Aorta (tissue), 5 donors: ENCODE measurements at places on chromosomes 1 and 21. TPM values are rescaled to one million over a fixed set of nuclear protein-coding genes. Genes with fewer than 3 reads are reported as not detected.

NSUN4 gene
- 26.3 TPM for total RNA-seq

DNA sequence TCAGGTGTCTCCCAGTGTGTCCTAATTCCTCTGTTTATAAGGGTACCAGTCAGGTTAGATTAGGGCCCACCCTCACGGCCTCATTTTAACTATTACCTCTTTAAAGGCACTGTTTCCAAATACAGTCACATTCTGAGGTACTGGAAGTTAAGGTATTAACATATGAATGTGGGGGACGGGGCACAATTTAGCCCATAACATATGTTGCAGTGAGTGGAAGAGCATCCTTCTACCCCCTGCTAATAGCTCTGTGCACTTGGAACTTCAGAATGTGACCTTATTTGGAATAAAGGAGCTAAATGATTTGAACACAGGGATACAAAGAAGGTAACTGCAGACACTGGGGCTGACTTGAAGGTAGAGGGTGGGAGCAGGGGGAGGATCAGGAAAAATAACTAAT is 67.3 kb upstream of the ADGRL2 start:
- H3K27ac ChIP-seq: no peak overlapping the region
- DNase-seq: no peak
- H3K4me1 ChIP-seq: no peaks in the 10 kb centered on the region
- no peaks in the 10 kb centered on the region for H3K27me3 ChIP-seq

SYT11 gene
- total RNA-seq: 49.5 TPM

DNA sequence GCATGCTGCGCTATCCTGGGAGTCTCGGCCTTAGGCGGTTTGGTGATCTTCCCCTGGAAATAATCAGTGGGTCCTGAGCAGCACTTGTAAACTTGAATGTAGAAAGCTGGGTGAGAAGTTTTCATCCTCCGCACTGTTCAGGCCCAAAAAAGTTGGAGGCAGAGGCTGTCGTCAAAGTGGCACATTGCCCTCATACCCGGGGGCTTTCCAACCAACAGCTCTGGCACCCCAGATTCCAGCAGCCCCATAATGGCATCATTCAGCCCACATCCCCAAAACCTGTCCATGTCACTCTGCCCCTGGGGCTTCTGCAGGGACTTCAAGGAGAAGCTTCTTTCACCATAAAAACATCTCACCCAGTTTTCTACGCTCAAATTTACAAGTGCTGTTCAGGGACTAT is 59.3 kb downstream of the TOR1AIP2 start:
- H3K27me3 ChIP-seq: no peaks in the 10 kb centered on the region
- no peaks in the 10 kb centered on the region for H3K36me3 ChIP-seq
- no peak for DNase-seq
- H3K4me1 ChIP-seq: no peaks in the 10 kb centered on the region
- no peak overlapping the region for H3K27ac ChIP-seq

DNA sequence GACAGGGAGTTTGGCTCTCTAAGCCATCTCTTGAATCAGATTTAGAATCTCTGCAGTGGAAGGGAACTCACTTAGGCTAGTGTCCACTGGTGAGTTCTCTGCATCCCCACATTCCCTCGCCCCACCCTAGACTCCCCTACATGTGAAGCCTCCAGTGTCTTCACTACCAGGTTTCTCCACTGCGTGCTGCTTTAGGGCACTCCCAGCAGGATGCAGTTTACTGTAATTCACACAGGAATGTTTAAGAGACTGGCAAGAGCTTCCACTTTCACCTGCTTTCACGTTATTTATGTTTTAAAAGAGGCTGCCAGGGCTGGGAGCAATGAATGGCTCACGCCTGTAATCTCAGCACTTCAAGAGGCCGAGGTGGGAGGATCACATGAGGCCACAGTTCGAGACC is 60.2 kb downstream of the KAZN start:
- H3K27me3 ChIP-seq: no peaks in the 10 kb centered on the region
- no peak overlapping the region for H3K27ac ChIP-seq
- H3K36me3 ChIP-seq: no peaks in the 10 kb centered on the region
- no peak overlapping the region for H3K4me3 ChIP-seq
- DNase-seq: no peak

ZNF648 gene
- not detected for total RNA-seq

TMEM269 gene
- not detected for total RNA-seq

GRCh38 chr1:52332411-52332810 is 33.6 kb downstream of the CC2D1B start:
- H3K4me3 ChIP-seq: no peak overlapping the region
- H3K27me3 ChIP-seq: no peaks in the 10 kb centered on the region
- no peak overlapping the region for H3K27ac ChIP-seq
- H3K36me3 ChIP-seq: peaks cover 4% of the 10 kb centered on the region

- H3K36me3 ChIP-seq: no peaks in the 10 kb centered on the region
- H3K27me3 ChIP-seq: no peaks in the 10 kb centered on the region
- no peaks in the 10 kb centered on the region for H3K4me1 ChIP-seq
- DNase-seq: no peak
Measured at GRCh38 chr1:48236716-48237470, 14.4 kb downstream of the SLC5A9 start.

TNFSF18 gene
- total RNA-seq: 0.36 TPM

- H3K4me1 ChIP-seq: no peaks in the 10 kb centered on the region
- no peak overlapping the region for H3K27ac ChIP-seq
- H3K36me3 ChIP-seq: no peaks in the 10 kb centered on the region
- DNase-seq: peak; percentile 60
- H3K4me3 ChIP-seq: no peak overlapping the region
Measured at GRCh38 chr1:26220199-26220912, 13.6 kb upstream of the CEP85 start.

ZNF683 gene
- total RNA-seq: 0.24 TPM

- H3K27ac ChIP-seq: no peak overlapping the region
- peaks cover 4% of the 10 kb centered on the region for H3K27me3 ChIP-seq
- H3K4me1 ChIP-seq: no peaks in the 10 kb centered on the region
- peak overlapping the region; percentile 23 for H3K4me3 ChIP-seq
Measured at GRCh38 chr1:146051452-146051851, 29.9 kb upstream of the HJV start.

DNA sequence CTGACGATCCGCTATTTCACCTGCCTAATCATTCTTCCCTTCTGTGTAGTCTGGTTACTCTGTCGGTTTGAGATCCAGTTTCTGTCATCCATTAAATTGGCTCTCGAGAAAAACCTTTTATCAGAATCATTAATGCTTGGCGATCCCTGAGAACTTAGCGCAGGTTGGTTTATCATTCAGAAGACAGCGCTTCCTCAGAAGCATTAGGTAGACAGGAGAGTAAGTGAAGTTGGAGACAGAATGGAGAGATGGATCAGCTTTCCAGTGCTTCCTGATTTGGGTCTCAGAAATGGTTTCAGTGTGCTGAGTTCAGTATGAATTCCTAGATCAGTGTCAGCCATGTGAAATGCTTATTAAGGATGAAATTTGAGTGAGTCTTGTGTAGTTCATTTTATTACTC is 1.3 kb downstream of the USP1 start:
- H3K27me3 ChIP-seq: no peaks in the 10 kb centered on the region
- H3K36me3 ChIP-seq: no peaks in the 10 kb centered on the region
- peak overlapping the region; percentile 62 for H3K4me3 ChIP-seq
- no peak overlapping the region for H3K27ac ChIP-seq
- H3K4me1 ChIP-seq: no peaks in the 10 kb centered on the region

DNA sequence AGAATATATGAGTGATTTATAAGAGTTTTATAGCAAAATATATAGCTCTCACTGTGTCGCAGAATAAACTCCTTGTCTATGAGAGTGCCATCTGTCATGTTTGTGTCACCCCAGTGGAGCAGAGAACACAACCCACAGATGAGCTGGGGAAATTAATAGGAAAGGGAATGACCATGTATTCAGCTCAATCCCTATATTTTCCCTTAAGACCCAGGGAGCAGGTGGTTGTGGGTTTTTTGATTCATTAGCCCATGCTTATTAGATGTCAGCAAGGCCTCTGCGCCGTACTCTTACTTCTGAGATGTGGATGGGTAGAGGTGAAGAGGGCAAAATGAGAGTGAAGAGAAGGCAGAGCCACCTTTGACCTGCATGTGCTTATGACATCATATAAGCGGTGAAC is 4.1 kb upstream of the GREM2 start:
- no peaks in the 10 kb centered on the region for H3K36me3 ChIP-seq
- DNase-seq: no peak
- no peaks in the 10 kb centered on the region for H3K4me1 ChIP-seq
- H3K27ac ChIP-seq: no peak overlapping the region

C21orf58 gene
- 0.81 TPM for total RNA-seq

CHD5 gene
- total RNA-seq: 2.5 TPM

PKP1 gene
- total RNA-seq: 0.16 TPM

DNA sequence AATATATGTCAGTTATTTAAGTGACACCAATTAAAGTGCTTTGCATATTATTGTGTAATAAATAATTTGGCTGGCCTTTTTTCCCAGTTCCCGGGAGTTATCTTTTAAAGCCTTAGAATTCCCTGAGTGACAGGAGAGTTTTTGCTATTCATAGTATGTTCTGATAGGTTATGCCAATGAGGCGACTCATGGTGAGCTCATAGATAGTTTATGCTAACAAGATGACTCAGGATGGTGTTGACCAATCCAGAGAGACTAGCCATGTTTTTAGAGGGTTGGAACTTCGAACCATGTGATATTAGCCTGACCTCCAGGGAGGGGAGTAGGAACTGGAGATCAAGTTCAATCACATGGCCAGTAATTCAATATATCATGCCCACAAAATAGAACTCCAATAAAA is 310.8 kb downstream of the USP25 start:
- no peaks in the 10 kb centered on the region for H3K4me1 ChIP-seq
- H3K36me3 ChIP-seq: no peaks in the 10 kb centered on the region
- H3K27me3 ChIP-seq: no peaks in the 10 kb centered on the region
- no peak overlapping the region for H3K27ac ChIP-seq

DNA sequence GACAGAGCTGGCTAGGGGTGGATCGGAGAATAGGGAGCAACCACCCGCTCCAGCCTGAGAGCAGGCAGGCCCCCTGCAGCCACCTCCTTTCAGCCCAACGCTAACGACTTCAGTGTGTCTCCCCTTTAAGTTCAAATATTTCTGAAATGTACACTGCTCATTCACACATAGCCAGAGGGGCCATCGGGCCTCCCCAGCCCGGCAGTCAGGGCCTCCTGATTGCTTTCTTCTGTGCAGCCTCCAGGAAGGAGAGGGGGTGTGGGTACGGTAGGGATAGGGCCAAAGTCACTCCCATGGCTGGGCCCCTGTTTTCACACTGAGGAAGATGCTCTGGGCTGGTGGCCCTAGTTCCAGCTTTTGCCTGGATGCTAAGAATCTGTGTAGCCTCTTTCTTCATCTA is 64.8 kb downstream of the EPHB2 start:
- no peaks in the 10 kb centered on the region for H3K4me1 ChIP-seq
- H3K4me3 ChIP-seq: no peak overlapping the region
- no peak for DNase-seq
- no peaks in the 10 kb centered on the region for H3K27me3 ChIP-seq

CDK11A gene
- 53.1 TPM for total RNA-seq

GRCh38 chr1:191993549-191993948 is 164.7 kb upstream of the RGS18 start:
- no peak overlapping the region for H3K4me3 ChIP-seq
- H3K36me3 ChIP-seq: no peaks in the 10 kb centered on the region
- no peak for DNase-seq
- no peaks in the 10 kb centered on the region for H3K27me3 ChIP-seq
- no peaks in the 10 kb centered on the region for H3K4me1 ChIP-seq

- no peak overlapping the region for H3K27ac ChIP-seq
- H3K4me1 ChIP-seq: no peaks in the 10 kb centered on the region
- no peaks in the 10 kb centered on the region for H3K36me3 ChIP-seq
- no peaks in the 10 kb centered on the region for H3K27me3 ChIP-seq
- DNase-seq: peak; percentile 42
- no peak overlapping the region for H3K4me3 ChIP-seq
Measured at GRCh38 chr1:30533141-30533540, 190.2 kb downstream of the MATN1 start.

DNA sequence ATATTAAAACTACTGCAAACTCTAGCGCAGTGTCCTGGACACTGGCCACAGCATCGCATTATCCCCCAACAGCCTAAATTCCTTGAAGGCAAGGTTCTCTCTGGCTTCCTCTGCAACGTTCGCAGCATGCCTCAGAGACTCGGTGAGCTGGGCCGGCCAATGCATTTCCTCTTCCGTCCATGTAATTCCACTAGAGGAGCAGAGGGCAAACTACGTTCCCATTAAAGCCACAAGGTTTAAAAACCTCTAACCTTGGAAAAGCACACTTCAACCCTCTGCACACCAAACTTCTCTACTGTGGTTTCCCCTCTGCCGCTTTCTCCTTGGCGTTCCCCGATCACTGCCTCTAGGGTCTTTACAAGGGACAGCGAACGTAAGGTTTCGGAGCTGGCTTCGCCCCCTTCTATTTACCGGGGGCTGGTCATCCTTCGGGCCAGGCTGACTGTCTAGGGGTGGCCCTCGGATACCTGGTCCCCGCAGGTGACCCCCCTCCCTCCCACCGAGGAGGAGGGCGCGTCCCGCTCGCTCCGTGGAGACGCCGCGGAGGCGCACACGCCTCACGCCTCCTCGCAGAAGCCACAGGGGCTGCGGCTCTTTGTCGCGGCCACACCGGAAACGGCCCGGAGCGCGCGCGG is 456 bp upstream of the SMYD2 start:
- peak overlapping the region; percentile 98 for H3K4me3 ChIP-seq
- no peaks in the 10 kb centered on the region for H3K36me3 ChIP-seq
- H3K27ac ChIP-seq: no peak overlapping the region
- H3K4me1 ChIP-seq: peaks cover 2% of the 10 kb centered on the region
- no peaks in the 10 kb centered on the region for H3K27me3 ChIP-seq
- no peak for DNase-seq
